ENCODE measurements at places on chromosomes 7 and 10.
A peak's percentile ranks its signal among the peaks of the same experiment; 100 is the strongest.

- DNase-seq = no peak
Measured at GRCh38 chr7:139953229-139953628, 109.5 kb downstream of the PARP12 start.

DNA sequence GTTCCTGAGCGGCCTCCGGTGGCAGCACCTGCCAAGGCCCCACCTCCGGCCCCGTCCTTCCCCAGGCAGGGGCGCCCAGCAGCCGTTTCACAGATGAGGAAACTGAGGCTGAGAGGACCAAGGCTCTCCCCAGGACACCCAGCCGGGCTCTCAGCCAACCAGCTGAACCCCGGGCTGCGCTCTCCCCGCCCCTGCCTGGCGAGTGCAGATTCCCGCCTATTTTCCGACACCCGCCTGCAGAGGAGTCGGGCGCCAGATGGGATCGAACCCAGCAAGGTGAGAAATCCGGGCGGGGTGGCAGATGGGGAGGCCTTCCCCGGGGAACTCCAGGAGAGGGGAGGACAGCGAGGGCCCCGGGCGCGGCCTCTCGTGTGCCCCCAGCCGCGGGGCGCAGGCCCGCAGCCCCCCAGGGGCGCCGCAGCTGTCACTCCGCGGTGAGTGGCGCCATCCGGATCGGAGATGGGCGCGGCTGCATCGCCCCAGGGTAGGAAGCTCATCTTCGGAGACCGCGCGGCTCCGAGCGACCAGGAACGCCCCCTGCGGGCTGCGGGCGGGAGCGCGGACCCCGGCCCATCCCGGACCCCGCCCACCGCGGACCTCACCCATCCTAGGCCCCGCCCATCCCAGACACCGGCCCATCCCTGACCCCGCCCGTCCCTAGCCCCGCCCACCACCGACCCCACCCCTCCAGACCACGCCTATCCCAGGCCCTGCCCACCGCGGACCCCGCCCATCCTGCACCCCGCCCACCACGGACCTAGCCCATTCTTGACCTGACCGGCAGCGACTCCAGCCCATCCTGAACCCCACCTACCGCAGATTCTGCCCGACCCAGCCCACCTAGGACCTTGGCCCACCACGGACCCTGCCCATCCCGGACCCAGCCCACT, 90.3 kb downstream of the MICALL2 start:
- no peak for DNase-seq

DNA sequence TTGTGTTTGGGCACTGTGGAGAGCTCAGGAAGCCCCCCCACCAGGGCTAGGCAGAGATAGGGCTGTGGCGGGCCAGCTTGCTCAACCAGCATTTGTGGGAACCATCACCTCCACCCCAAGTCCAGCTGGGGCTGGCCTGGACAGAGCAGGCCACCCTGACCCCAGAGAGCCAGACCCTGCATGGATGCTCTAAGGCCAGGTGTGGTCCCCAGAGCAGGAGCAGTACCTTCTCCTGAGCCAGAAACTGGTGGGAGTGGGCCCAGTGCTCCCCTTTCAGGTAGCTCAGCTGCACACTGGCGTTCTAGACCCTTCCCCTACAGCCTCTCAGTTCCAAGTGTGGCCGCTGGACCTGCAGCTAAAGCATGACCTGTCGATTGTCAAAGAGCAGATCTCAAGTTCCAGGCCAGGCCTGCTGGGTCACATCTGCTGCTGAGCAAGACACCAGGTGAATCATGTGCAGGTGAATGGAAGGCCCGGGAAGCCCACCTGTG, 57.2 kb downstream of the RASGEF1A start:
- no peak for DNase-seq

- no peak for DNase-seq
Measured at GRCh38 chr10:56547163-56547562, 186.1 kb upstream of the ZWINT start.

DNA sequence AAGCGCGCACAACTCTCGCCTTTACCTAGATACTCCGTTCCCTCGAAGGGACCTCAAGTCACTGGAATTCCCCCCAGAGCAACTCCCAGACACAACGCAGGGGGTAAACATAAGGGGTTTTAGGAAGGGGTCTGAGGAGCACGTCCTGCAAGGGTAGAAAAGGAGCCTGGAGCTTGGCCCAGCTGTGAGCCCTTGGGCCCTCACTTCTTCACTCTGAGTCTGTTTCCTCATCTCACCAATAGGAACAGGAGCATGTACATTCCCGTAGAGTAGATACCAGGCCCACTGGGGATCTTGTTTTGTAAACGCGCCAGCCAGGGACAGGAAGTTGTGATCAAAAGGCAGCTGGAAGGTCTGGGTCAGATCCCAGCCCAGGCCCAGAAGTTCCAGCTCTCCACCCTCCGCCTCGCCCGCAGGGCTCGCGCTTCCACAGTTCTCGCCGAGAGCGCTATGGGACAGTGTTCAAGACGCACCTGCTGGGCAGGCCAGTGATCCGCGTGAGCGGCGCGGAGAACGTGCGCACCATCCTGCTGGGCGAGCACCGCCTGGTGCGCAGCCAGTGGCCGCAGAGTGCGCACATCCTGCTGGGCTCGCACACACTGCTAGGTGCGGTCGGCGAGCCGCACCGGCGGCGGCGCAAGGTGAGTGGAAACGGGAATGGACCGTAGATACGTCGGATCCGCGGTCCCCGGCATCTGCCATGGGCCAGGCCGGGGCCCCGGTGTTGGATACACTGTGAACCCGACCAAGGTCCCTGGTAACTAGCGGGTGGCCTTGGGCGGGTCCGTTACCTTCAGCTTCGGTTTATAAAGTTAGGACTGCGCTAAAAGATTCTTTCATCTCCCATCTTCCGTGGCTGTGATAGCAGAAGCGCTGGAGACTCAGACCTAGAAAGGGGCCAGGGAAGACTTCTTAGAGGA, 1.3 kb downstream of the CYP26C1 start:
- no peak for DNase-seq

GRCh38 chr10:21593986-21594385, 60.0 kb downstream of the MLLT10 start:
- no peak for DNase-seq

- no peak for DNase-seq
Measured at GRCh38 chr10:111885046-111885445, 298.5 kb downstream of the GPAM start.

DNA sequence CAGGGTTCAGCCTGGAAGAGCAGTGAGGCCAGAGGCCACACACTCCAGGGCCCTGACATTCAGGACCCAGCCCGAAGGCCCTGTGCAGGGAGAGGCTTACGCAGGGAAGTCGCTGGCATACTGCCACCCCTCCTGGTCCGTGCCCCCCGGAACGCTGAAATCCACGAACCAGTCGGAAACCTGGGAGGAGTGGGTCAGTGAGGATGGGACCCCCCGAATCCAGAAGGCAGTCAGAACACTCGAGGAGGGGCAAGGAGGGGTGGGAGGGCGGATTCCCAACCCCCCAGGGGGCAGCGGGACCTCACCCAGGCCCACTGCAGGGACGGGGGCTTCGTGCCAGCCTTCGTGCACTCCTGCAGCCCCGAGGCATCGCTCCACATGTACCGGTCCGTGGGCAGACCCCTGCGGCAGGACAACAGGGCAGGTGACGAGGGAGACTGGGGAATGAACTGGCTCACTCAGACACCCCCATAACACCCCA, 13.5 kb downstream of the BHLHA15 start:
- DNase-seq = no peak

DNA sequence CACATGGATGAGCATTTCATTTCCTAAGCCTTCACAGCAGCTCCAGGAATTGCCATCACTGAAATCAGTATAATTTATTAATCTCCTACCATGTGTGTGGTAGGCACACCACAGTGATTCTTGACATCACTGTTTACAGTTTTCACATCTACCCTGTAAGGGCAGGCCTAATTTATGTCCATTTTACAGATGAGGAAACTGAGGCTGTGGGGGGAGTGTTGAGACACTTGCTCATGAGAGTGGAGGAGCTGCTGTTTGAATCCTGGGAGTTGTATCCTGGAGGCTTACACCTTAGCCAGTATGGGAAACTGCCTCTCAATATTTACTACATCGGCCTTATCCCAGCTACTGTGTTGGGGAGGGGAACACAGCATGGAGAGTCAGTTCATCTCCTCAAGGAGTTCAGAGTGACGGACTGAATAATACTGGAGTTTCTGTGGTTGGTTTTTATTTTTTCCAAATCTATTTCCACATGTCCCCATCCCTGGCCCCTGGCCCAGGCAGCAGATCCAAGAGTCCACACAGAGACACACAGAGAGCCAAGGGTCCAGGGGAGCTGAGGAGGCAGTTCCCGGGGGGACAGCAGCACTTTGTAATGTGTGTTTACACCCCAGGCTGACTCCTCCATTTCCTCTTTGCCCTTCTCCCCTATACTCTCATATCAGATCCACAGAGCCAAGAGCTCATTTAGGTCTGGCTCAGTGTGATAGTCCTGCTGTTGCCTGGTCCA, 13.2 kb downstream of the UBTD1 start:
- no peak for DNase-seq

DNA sequence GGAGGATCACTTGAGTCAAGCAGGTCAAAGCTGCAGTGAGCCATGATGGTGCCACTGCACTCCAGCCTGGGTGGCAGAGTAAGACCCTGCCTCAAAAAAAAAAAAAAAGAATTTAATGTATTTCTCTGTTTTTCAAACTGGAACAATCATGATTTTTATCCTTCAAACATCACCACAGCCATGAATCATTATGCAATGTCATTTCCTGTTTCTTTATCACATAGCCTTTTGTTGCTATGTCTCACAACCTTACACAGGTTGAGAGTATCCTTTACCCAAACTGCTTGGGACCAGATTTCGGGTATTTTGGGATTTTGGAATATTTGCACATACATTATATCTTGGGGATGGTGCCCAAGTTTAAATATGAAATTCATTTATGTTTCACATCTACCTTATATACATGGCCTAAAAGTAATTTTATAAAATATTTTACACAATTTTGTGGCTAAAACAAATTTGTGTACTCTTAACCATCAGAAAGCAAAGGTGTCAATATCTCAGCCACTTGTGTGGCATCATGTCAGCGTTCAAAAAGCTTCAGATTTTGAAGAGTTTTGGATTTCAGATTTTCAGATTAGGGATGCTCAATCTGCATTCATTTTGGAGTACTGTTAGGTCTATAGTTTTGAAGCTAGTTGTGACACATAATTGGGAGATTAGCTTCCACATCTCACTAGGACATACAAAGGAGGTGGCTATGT, 8.2 kb downstream of the NT5C3A start:
- DNase-seq = no peak

- no peak for DNase-seq
Measured at GRCh38 chr7:121576148-121576917, 180.2 kb upstream of the FAM3C start.

GRCh38 chr7:70529914-70530585, 601.9 kb upstream of the GALNT17 start:
- DNase-seq = no peak

DNA sequence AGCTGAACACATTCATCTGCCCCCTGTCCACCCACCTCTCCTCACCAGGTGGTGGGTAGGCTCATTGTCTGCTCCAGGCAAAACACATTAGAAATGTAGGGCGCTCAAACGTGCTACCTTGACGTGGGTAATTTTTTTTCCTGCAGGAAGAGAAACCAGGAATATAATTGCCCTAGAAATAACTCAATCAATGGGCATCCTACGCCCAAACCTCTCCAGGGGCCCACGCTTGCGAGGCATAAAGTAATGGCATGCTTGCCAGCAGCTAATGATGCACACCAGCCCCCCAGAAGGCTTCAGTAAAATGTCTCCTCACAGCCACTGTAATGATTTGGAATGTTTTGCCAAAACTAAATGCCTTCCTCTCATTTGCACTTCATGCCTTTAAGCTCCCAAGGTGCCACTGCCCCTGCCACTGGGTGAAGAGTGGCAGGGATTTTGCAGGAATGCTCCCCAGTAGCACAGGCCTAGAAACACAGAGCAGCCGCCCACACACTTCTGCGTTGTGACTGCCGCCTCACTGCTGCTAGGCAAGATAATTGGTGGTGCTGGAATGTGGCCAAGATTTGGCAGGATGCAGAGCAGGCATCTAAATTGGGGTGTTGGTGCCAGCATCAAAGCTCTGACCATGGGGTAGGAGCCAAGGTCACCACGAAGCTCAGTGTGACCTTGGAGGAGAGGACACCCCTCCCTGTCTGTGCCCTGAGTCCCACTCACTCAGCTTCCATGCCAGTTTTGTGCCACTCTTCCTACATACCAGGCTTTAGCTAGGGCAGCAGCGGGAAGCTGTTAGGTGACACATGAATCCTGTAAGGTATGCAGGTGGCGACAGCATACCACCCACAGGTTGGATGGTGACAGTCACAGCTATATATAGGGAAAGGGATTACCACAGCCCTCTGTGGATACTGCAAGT, 48.7 kb upstream of the PPP1R3C start:
- peak; percentile 45 for DNase-seq

GRCh38 chr10:49629431-49629881, 15.6 kb downstream of the CHAT start:
- DNase-seq = no peak

- DNase-seq = no peak
Measured at GRCh38 chr7:2702594-2702957, 14.6 kb downstream of the AMZ1 start.

Data from occipital lobe (tissue), 3 donors.